G401 (cell line): ENCODE measurements at places on chromosomes 3 and 15. TPM values are rescaled to one million over a fixed set of nuclear protein-coding genes. Genes with fewer than 3 reads are reported as not detected.

DNA sequence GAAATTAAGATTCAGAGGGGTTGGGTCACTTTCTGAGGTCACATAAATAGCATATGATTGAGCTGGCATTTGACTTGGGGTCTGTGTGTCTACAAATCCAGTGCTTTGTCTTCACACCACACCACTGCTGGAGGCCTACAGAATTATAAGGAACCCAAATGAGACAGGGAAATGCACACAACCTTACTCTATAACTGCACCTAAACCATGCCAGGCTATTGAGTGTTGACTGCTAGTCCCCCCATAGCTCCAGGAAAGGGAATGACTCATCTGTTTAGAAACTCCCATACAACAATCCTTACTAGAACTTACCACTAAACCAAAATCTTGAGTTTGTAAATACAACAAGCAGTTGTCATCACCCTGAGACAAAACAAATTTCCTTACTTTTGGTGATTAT is 16.9 kb upstream of the TSC22D2 start:
- no peak for DNase-seq

- no peak for DNase-seq
These were observed 10.3 kb upstream of the SLCO2A1 start for GRCh38 chr3:134040066-134040465.

DNA sequence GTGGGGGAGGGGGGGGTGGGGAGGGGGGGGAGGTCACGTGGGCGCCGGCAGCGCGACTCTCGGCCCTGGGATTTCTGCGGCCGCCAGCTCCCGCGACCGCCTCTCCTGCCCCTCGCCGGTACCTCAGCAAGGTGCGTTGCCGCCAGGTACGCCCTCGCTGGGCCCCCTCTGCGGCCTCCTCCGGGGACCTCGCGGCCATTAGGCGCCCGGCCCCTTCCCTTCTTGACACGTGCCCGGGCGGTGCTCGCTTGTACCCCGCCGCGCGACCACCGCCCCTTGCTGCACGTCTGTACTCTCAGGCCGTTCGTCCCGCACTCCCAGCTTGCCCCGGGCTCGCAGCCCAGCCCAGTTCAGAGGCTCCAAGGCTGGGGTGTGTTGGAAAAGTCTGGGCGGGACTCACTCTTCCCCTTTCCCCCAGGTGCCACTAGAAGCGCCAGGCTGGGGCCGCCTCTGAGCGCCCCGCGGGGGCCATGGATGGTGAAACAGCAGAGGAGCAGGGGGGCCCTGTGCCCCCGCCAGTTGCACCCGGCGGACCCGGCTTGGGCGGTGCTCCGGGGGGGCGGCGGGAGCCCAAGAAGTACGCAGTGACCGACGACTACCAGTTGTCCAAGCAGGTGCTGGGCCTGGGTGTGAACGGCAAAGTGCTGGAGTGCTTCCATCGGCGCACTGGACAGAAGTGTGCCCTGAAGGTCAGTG is at the start of gene MAPKAPK3:
Gene MAPKAPK3, plus strand, starts transcription at position 56 of the 696 bp plus-strand sequence. Its CDS starts 415 bp downstream, at position 471.
- DNase-seq: no peak

- DNase-seq: no peak
These were observed 23.5 kb downstream of the NR1D2 start for GRCh38 chr3:23968463-23969184.

GRCh38 chr3:123499322-123499721 is 50.4 kb upstream of the ADCY5 start:
- no peak for DNase-seq

- no peak for DNase-seq
These were observed 17.1 kb upstream of the SLC24A5 start for GRCh38 chr15:48103647-48104046.

DNA sequence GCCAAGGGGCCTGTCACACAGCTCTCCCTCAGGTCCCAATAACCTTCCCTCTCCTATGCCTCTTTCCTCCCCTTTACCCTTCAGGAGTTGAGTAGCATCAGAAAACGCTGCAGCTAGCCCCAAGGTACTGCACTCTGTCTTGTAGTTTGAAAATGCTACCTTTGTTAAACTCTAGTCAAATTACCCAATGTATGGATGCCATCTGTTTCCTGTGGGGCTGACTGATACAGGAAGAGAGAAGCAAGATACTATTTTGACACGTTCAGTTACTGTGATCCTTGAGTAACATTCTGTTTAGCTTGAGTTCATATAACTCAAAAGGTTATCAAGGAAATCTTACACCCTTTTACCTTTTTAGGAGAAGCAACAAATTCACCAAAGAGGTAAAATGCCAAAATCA is 493.1 kb downstream of the FHIT start:
- no peak for DNase-seq

DNA sequence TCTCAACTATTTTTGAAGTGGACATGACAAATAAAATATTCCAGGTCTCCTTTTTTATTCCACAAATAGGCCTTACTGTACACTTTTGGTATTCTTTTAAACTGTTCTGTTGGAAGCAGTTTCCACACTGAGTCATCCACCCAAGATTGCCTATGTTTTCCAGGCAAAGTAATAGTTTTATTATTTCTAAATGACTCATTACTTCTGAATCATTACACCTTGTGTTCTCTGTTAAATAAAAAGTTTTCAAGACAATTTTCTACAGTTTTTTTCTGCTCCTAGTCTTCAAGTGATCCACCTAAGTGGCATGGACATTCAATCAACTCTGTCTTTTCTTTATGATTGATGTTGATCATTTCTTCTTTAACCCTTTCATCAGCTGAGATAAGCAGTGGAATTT is 26.5 kb downstream of the PPP2R3A start:
- no peak for DNase-seq

DNA sequence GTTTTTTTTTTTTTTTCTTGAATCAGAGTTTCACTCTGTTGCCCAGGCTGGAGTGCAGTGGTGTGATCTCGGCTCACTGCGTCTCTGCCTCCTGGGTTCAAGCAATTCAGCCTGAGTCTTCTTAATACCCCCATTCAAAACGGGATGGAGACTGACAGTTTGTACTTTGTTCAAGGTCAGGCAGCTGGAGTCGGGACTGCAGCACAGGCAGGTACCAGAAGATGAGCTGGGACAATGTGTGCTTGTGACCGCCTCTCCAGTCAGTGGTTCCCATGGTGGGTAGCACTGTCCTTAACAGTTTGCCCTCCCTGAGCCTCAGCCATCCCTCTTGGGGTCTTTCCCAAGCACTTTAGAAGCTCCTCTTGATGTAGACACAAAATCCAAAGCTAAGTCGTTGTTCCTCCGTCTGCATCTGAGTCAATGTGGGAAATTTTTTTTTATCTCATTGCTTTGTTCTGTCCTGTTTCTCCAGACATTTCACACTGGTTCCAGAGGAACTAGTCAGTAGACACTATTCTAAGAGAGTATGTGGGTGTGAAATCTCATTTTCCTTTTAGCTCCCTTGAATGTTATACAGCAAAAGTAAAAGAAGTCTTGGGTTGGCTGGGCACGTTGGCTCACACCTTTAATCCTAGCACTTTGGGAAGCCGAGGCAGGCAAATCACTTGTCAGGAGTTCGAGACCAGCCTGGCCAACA is 5.3 kb upstream of the TTLL13 start:
- no peak for DNase-seq

- no peak for DNase-seq
These were observed 154.7 kb upstream of the KCNMB2 start for GRCh38 chr3:178381555-178381954.

DNA sequence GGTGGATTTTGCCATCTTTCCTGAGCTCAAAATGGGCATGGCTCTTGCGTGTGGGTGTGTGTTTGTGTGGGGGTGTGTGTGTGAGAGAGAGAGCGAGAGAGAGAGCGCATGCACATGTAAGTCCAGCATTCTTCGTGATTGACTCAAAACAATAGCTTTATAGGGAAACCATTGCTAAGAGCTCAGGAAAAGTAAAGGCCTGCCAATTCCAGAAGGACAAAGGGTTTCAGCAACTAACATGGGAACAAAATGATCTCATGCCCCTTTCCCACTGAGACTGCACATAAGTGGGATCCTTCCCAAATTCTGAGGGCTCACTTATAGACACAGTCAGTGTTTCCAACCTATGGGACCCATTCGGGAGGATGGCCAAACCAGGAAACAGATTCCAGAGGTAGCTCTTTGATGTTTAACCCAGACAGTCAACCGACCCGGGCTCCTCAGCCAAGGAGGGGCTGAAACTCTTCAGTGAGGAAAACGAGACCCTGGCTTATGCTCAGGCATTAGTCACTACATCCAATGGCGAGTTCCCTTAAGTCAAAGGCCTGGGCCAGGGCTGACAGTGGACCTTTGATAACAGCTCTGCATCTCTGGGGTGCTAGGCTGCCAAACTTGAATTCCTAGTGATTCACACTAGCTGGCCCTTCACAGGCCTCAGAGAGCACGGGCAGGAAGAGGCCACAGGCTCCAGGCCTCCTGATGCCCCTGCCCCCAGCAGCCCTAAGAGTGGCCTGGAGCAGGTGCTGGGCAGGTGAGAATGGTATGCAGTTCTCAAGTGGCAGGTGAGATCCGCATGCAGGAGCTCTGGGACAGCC is 305.0 kb upstream of the C2CD4B start:
- no peak for DNase-seq

- no peak for DNase-seq
These were observed 128.0 kb upstream of the TPM1 start for GRCh38 chr15:62914461-62915079.

DNA sequence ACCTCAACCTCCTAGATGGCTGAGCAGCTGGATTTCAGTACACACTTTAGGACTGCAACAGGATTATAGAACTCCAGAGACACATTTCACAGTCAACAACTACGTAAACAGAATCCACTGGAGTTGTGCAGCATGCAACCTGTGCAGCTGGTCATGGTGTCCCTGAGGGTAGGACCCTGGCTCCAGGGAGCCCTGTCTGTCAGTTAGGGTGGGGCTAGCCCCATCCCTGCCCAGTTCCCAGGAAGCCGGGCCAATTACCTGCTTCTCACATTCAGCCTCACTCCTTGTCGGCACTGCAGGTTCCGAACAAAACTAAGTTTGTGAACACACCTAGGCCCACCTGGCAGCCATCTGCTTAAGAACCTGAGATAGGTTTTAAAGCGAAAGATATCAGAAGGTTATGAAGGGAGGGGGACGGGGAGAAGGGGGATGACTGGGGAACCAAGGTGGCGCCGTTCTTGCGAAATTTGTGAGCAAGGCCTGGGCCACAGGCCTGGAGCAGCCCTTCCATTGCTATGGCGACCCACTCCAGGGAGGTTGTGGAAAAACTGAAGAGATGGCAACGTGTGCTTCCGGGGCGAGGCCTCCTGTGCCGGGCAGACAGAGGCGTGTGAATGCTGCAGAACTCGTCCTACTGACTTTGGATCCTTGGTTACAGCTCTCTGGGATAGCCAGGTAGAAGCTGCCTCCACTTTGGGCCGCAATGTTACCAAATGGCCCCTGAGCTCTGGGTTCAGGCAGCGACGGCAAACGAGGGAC is 25.3 kb downstream of the ACSBG1 start:
- DNase-seq: no peak

DNA sequence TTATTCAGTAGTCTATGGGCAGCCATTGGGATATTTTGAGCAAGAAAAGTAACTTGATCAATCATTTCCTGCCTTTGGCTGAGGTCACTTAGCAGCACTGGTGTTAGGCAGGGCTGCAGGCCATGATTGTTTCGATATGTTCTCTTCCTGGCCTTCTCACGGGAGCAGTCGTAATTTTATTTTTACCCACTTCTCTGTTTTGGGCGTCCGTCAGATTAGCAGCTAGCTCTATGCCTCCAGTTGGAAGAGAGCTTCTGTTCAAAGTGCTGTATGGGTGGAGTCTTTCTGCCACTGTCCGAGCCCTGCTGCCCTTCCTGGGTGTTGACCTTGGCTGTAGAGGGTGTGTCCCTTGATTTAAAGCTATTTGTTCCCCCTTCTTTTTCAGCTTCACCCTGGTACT is 123.4 kb upstream of the ROPN1 start:
- no peak for DNase-seq

DNA sequence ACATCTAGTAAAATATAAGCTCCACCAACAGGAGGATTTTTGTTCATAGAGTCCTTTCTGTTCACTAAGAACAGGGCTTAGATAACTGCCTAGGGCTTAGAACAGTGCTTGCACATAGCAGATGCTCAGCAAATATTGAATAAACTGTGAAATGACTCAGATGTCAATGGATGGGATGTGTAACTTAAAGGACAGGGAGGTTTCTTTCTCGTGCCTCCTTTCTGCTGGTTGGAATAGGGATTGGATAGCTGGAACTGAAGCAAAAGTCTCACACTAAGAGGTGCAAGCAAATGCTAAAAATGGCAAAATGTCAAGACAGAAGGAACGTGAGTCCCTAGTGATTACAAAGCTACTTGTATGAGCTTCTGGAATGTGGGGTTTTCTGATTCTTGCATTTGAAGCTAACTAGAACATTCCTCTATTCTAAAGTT is 392.8 kb upstream of the WNT5A start:
- peak; percentile 16 for DNase-seq

- no peak for DNase-seq
These were observed 75.1 kb upstream of the UNC13C start for GRCh38 chr15:53903129-53903528.

GRCh38 chr15:65940618-65940909 is 71.3 kb downstream of the RAB11A start:
- DNase-seq: no peak

DNA sequence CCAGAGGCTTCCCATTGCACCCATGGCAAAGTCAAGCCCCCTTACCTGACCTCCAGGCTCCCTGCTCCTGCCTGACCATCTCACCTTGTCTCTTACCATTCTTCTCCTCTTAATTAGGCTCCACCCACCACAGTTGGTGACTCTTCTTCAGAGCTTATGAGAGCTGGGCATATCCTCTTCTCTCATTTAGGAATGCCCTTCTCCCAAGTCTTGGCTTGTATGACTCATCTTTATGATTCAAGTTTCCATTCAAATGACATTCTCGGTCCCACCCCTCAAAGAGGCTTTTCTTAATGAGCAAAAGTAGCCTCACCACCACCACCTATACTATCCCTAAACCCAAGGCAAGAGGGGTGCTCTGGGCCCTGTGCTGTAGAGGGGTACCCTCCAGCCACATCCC is 55.3 kb upstream of the NUDT16 start:
- no peak for DNase-seq

- no peak for DNase-seq
These were observed 20.7 kb downstream of the SCAANT1 start for GRCh38 chr3:63891518-63891917.

DNA sequence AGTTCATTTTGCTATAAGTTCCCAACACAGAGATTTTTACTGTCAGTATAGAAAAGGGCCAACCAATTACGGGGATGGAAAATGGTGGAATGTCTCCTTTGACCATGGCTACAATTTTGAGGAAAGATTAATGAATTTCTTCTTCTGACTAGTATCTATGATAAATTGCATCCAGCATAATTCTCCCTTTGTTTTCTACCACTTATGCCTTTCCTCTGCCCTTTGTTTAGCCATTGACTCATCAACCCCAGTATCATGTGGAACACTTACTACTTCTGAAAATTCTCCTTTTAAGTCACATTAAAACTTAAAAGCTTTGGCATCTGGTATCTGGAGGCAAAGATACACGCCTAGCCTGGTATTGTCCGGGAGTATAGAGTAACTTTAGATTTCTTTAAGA is 92.9 kb upstream of the CADPS start:
- no peak for DNase-seq

- peak; percentile 67 for DNase-seq
These were observed 172.3 kb downstream of the MYRIP start for GRCh38 chr3:39981547-39982184.

NOX5 gene
- total RNA-seq: not detected in 2 replicates

DNAJA4 gene
- total RNA-seq: not detected in 2 replicates

MYO5C gene
- total RNA-seq: 1.3 and 4.2 TPM in 2 replicates

MKRN3 gene
- total RNA-seq: 0.25 TPM in 1 of 2 replicates, not detected in the other

GOLGA8J gene
- not detected in 2 replicates for total RNA-seq

CPN2 gene
- not detected in 2 replicates for total RNA-seq

A4GNT gene
- not detected in 2 replicates for total RNA-seq

FGF12 gene
- total RNA-seq: not detected in 2 replicates

PLSCR2 gene
- not detected in 2 replicates for total RNA-seq

ACKR4 gene
- total RNA-seq: not detected in 2 replicates

TLR9 gene
- total RNA-seq: 0.07 TPM in 1 of 2 replicates, not detected in the other

CXCR6 gene
- 0.27 TPM in 1 of 2 replicates, not detected in the other for total RNA-seq

SENP8 gene
- total RNA-seq: 1.4 and 4.4 TPM in 2 replicates
